ENCODE measurements at places on chromosomes 13 and 19.
A peak's percentile ranks its signal among the peaks of the same experiment; 100 is the strongest.

GRCh38 chr13:51520524-51520923 lies 63.7 kb upstream of the WDFY2 start:
- DNase-seq = peak; percentile 89

DNA sequence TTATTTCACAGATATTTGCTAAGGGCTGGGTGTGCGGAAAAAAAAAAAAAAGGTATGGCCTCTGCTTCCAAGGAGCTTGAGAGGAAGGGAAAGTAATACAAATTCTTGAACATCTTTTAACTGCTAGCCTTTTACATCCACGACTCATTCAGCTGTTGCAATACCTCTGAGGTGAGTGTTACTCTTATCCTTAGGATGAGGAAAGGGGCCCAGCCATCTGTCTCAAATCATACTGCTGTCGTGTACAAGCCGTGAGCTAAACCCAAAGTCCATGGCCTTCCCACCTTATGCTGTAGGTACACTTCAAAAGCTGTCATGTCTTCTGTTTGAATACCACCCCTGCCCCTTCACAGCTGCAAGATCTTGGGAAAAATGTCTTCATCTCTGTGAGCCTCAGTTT lies 146.8 kb downstream of the KCNRG start:
- no peak for DNase-seq

DNA sequence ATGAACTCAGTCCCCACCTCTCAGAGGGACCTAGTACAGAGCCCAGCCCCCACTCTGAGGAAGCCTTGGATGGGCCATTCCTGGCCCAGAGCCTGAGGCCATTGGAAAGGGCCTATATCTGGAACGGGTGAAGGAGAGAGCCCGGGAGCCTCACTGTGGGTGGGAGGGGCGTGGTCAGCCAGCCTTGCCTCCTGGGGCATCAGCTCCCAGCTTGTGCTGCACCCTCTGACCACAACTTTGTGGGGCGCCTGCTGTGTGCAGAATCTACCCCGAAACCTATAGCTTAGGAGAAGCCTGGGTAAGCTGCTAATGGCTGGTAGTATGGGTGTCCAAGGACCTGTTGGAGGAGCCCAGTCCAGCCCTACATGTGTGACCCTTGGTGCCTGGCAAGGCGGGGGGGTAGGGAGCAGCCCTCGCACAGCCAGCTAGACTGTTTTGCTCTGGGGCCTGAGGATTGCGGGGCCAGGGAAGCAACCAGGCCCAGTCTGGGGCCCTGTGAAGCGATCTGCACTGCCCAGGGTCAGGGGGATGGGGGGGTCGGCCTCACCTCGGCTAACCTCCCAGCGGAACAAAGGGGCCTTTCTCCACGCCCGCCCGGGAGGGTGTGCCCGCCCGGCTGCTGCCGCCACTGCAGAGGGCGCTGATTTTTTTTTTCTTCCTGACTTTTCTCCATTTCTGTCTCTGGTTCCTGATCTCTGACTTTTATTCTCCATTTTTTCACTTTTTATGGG lies 42.3 kb downstream of the LYL1 start:
- no peak for DNase-seq

DNA sequence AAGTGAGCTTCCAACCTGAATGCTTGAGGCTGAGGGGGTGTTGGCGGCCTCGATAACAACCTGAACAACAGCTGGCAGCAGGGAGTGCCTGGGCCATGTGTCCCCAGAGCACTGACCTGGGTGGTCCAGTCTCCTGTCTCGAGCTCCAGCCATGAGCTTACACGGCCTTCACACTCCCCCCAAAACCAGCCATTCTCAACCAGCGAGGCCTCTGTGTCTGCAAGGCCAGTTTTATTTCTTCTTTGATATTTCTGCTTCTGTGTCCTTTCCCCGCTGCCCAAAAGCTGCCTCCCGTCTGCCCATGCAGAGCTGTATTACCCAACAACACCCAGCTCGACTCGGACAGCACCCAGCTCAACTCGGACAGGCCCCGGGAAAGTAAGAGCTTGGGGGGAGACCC lies 32.5 kb upstream of the TFDP1 start:
- no peak for DNase-seq

DNA sequence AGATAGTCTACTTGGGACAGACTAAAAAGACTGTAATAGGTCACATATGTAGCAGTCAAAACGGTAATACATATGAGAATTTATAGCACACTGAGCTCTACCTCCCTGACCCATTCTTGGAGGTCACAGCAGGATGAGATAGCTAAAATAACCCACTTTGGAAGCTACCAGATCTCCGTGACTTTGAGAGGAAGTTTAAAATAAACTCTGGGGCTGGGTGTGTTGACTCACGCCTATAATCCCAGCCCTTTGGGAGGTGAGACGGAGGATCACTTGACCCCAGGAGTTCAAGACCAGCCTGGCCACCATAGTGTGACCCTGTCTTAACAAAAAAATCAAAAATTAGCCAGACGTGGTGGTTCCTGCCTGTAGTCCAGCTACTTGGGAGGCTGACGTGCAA lies 45.3 kb downstream of the DHRS12 start:
- DNase-seq = no peak

GRCh38 chr13:76936763-76937162 lies 11.5 kb upstream of the ACOD1 start:
- DNase-seq = no peak

GRCh38 chr19:11256189-11256588 lies 6.1 kb downstream of the DOCK6 start:
- DNase-seq = no peak

DNA sequence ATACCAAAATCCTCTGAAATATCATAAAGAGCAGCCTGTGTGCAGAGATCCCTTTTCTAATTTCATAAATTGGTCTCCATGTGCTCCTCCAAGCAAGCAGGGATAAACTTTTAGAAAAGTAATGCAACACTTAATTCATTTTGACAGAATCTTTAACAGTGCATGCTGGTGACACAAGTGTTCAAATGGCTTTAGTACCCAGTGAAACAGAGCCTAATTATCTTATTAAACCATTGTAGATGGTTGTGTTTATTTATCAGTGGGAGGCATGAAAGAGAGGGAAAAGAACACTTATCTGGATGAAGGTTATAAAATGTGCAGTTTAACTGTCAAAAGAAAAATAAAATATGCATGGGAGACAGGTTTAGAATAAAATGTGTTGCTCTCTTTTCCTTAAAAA lies 945.0 kb upstream of the PCDH20 start:
- no peak for DNase-seq

DNA sequence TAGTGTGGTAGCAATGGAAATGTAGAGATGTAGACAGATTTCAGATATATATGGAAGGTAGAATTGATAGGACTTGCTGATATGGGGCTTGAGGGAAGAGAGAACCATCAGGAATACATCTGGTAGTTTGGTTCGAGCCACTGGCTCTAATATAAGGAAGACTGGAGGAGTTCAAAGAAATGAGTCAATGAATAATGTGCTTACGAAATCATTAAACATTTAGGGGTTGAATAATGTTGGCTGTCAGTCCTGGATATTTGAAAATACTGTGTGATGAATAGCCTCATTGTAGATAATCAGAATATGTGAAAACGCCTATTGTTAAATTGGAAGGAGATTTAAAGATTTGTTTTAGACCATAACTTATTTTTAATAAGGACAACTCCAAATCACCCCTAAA lies 21.6 kb downstream of the SGCG start:
- no peak for DNase-seq

- no peak for DNase-seq
Observed at GRCh38 chr13:19634256-19634740, 839 bp downstream of the MPHOSPH8 start.

GRCh38 chr13:23554000-23554399 lies 16.2 kb upstream of the TNFRSF19 start:
- no peak for DNase-seq

DNA sequence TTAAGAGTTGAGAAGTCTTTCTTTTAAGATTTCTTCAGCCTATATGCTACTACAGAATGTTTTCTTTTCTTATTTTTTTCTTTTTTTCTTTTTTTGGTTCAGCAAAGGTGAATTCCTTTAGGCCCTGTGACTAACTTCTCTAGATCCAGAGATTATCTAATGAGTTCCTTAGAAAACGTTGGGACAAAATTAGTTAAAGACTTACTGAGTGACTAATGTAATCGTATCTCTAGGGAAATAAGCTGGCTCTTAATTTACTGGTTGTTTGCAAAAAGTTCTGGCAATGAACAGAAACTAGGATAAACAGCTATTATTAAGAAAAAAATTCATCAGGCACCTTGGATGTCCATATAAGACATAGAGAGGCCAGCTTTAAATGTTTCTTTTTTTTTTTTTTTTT lies 30.7 kb upstream of the CSNK1A1L start:
- no peak for DNase-seq

DNA sequence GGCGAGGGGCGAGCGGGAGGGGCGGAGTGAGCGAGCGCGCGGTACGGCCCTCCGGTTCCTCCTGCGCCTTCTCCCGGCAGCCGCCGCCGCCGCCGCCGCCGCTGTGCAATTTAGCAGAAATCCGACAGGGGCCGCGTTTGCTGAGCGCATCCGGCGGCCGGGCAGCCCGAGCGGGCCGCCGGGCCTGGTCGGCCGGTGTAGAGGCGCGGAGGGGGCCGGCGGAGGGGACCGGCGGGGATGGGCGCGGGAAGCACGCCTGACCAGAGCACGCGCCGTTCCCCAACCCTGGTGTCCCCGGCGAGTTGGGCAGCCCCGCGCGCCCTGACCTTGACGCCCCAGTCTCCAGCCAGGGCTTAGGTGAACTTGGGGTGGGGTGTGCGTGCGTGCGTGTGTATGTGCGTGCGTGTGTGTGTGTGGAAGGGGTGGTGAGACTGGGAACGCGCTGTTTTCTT lies 144.5 kb upstream of the ZNF536 start:
- DNase-seq = peak; percentile 87

- DNase-seq = no peak
Observed at GRCh38 chr13:25821776-25822175, 230.0 kb downstream of the SHISA2 start.

DNA sequence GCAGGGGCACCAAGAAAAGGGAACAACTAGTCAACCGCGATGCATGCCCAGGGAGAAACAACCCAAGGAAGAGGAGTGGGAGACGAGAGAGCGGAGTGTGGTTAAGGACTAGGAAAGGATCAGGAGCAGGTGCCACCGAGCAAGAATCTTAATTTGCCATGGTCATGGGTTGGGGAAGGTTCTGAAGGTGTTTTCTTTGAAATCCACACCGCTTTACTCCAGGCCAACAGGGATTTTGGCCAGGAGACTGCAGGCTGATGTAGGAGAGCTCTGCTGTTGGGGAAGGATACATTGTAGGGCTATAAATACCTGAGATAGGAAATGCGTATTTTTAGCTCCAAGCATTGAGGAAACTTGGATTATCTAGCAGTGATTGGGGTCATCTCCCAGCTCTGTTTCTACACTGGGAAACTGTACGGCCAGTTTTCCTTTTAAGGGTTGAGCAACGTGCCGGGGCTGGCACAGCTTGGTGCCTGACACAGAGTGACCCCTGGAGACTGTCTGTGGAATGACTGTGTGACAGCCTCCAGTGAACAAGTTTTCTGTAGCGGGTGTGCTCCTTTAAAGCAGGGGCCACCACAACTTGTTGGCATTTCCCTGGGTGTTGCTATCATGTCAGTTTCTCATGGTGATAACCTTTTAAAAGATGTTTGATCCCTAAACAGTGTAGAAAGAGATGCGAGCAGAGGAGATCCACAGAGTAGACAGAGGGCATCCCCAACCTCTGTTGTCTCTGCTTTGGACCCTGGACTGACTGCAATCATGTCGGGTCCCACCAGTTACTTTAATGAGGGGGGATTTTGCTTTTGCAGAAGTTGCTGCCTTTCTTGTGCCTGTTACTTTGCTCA lies 34.3 kb downstream of the ZNF536 start:
- peak; percentile 33 for DNase-seq
